ENCODE measurements at places on chromosomes 16 and 17. TPM values are rescaled to one million over a fixed set of nuclear protein-coding genes. Genes with fewer than 3 reads are reported as not detected.

Gene ZSWIM7
- total RNA-seq: 27.4 TPM

Gene QRICH2
- 3.4 TPM for total RNA-seq

Gene KRTAP4-1
- total RNA-seq: not detected

Gene SCNN1B
- total RNA-seq: 50.3 TPM

Gene ZFPM1
- 8.4 TPM for total RNA-seq

Gene RASD1
- total RNA-seq: 39.2 TPM

Gene MYCBPAP
- 1.3 TPM for total RNA-seq

Gene APOH
- 29.6 TPM for total RNA-seq

Gene HAP1
- 0.58 TPM for total RNA-seq

Gene DNAAF1
- 0.49 TPM for total RNA-seq

Gene MYO15B
- 193 TPM for total RNA-seq

Gene TSNAXIP1
- total RNA-seq: 0.55 TPM

Gene MPP2
- total RNA-seq: 0.49 TPM

Gene DOK4
- 55.1 TPM for total RNA-seq

Gene C16orf95
- total RNA-seq: 3.0 TPM

Gene ADAD2
- 0.52 TPM for total RNA-seq

Gene CYB5D1
- total RNA-seq: 7.2 TPM

Gene NPW
- not detected for total RNA-seq

Gene ANTKMT
- 30.5 TPM for total RNA-seq

Gene CHST5
- total RNA-seq: not detected

Gene KNOP1
- total RNA-seq: 12.2 TPM

Gene COPRS
- total RNA-seq: 44.7 TPM

Gene DBNDD1
- 7.0 TPM for total RNA-seq

Gene BCL7C
- total RNA-seq: 25.3 TPM

Gene WNT9B
- 2.0 TPM for total RNA-seq

Gene CRHR1
- not detected for total RNA-seq

Gene TAT
- not detected for total RNA-seq

Gene IKZF3
- total RNA-seq: 8.2 TPM

Gene ZG16
- not detected for total RNA-seq

Gene AGRP
- total RNA-seq: 4.9 TPM

Gene PRSS33
- total RNA-seq: not detected

Gene NAGS
- total RNA-seq: 7.1 TPM

Gene TSPAN10
- 1.1 TPM for total RNA-seq

Gene KRTAP16-1
- not detected for total RNA-seq

Gene KRTAP3-1
- not detected for total RNA-seq

Gene SLFN14
- total RNA-seq: not detected

Gene SLC25A11
- total RNA-seq: 55.0 TPM

Gene RUNDC3A
- 0.32 TPM for total RNA-seq

Gene GINS2
- 0.46 TPM for total RNA-seq

Gene HEXIM1
- 36.1 TPM for total RNA-seq

Gene TBC1D3C
- not detected for total RNA-seq

Gene KRT36
- not detected for total RNA-seq

Gene SALL1
- total RNA-seq: not detected

Gene TRIM65
- 28.7 TPM for total RNA-seq

Gene NOXO1
- 1.8 TPM for total RNA-seq

Gene HOXB7
- 1.2 TPM for total RNA-seq

Gene NPIPB9
- 3.5 TPM for total RNA-seq

Gene TBC1D3L
- total RNA-seq: 21.8 TPM

Gene TEX19
- total RNA-seq: not detected

Gene CLDN7
- 117 TPM for total RNA-seq

Gene AARSD1
- 35.0 TPM for total RNA-seq
